ENCODE measurements at places on chromosomes 1 and 21. TPM values are rescaled to one million over a fixed set of nuclear protein-coding genes. Genes with fewer than 3 reads are reported as not detected.

GRCh38 chr1:31663622-31664452 is 19.2 kb upstream of the PEF1 start:
- no peak overlapping the region for H3K4me3 ChIP-seq
- no peak overlapping the region for H3K27ac ChIP-seq
- no peaks in the 10 kb centered on the region for H3K27me3 ChIP-seq

DNA sequence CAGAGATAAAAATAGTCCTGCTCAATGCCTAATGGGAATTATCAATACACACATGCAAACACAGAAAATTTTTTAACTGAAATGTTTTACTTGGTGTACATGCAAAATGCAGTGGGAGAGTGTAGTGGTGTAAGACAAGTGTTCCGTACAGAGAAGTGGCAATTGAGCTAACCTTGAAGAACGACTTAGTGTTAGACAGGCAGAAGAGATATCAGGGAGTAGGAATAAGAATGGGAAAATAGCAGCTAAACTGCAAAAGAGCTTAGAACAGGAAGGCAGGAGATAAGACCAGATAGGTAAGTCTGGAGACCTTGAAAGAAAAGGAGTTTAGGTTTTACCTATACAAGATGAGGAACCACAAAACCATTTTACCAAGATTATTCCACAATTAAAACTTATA is 9.0 kb downstream of the USP24 start:
- H3K27ac ChIP-seq: no peak overlapping the region
- peaks cover 4% of the 10 kb centered on the region for H3K4me1 ChIP-seq
- no peaks in the 10 kb centered on the region for H3K36me3 ChIP-seq
- no peak overlapping the region for H3K4me3 ChIP-seq
- no peak for DNase-seq
- no peaks in the 10 kb centered on the region for H3K27me3 ChIP-seq

GRCh38 chr1:208040821-208041297 is 129.9 kb upstream of the CD34 start:
- H3K4me3 ChIP-seq: no peak overlapping the region
- H3K27ac ChIP-seq: no peak overlapping the region
- H3K4me1 ChIP-seq: no peaks in the 10 kb centered on the region
- peaks cover 5% of the 10 kb centered on the region for H3K36me3 ChIP-seq

DNA sequence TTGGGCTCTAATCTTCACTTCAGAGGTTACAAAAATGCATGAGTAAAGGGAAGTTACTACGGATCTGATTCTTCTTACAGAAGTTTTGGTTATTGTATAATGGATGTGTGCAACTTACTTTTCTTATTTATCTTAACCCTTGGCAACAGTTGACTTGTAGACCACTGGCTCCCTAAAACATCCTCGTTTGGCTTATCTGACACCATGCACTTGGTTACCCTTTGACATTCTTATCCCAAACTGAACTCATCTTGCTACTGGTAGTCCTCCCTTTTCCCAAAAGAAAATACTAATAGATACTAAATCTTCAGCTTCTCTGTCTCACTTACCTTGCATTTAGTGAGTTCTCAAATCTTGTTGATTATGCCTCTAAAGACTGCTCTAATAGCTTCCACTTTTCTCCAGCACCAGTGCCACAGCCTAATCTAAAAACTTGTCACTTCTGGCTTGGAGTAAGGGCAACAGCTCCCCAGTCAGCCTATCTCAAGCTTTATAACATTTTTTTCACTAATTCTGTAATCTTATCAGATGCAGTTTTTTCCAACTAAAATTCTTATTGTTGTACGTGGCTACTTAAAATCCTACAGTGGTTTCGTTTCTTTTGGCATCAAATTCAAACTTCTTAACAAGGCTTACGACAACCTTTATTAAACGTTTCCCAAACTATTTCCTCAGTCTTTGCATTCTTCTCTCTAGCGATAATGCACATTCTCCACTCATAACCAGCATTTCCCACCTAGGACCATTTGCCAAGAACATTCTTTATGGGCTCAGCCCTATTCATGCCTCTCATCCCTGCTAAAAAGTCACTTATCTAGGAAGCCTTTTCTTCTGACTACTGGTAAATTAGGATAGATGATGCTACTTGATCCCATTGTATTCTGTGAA is 204.2 kb downstream of the KCNT2 start:
- H3K27me3 ChIP-seq: no peaks in the 10 kb centered on the region
- no peak for DNase-seq
- no peak overlapping the region for H3K27ac ChIP-seq
- H3K4me1 ChIP-seq: no peaks in the 10 kb centered on the region
- no peaks in the 10 kb centered on the region for H3K36me3 ChIP-seq

DNA sequence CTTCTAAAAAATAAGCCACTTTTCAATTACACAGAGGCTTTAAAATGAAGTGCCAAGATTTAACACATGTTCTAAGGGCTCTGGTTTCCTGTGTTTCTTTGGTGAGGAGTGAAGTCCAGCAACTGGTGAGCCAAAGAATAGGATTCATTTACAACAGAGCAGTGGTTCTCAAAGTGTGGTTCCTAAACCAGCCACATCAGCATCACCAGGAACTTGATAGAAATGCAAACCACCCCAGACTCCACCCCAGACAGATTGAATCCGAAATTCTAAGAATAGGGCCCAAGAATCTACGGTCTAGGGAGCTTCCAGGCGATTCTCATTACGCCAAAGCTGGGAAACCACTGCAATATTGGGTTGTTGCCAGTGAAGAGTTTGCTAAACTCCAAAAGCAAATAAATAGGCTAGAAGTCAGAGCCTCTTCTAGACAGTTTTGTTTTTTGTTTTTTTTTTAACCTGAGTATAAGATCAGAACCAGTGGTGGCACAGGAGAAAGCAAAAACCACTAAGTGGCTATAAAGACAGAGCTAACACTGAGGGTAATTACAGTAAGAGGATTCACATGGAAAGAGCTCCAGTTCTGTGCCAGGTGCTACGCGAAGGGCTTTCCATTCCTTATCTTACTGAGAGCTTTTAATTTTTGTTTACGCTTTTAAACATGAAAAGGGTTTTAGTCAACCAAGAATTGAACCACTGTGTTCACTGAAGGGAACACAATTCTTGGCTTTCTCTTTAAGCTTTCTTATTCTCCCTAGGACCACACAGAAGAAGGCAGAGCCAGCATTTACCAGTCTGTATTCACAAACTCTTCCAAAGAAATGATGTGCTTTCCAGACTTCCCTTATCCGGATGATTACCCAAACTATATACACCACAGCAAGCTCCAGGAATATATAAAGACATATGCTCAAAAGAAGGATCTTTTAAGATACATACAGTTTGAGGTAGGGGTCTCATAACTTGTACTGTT is 42.4 kb upstream of the FMO2 start:
- H3K27me3 ChIP-seq: no peaks in the 10 kb centered on the region
- H3K36me3 ChIP-seq: no peaks in the 10 kb centered on the region
- H3K4me3 ChIP-seq: no peak overlapping the region
- H3K27ac ChIP-seq: no peak overlapping the region
- no peaks in the 10 kb centered on the region for H3K4me1 ChIP-seq

The CLDN14 gene
- not detected for total RNA-seq

DNA sequence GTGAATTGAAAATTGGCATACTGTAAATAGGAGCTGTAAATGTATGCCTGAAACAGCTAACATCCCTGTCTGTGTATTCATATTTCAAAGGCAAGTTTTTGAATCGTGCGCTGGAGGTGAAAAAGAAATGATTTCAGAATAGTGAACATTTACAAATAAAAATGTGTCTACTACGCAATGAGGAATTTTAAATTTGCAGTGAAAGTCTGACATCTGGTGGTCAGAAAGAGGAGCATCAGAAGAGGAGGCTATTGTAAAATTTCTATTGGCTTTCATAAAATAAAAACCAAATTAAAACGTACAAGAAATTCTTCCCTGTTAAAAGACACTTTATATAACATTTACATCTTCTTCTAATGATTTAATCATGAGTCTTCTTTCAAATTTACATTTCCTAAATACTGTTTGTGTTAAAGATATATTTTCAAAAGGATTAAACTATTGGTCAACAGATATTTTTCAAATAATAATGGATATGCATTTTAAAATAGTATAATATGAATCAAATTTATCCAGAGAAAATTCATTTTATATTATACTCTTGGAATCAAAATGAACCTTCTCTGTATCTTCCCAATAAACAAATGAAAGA is 113.7 kb upstream of the RRP15 start:
- no peaks in the 10 kb centered on the region for H3K4me1 ChIP-seq
- no peak overlapping the region for H3K4me3 ChIP-seq
- peaks cover 3% of the 10 kb centered on the region for H3K27me3 ChIP-seq

DNA sequence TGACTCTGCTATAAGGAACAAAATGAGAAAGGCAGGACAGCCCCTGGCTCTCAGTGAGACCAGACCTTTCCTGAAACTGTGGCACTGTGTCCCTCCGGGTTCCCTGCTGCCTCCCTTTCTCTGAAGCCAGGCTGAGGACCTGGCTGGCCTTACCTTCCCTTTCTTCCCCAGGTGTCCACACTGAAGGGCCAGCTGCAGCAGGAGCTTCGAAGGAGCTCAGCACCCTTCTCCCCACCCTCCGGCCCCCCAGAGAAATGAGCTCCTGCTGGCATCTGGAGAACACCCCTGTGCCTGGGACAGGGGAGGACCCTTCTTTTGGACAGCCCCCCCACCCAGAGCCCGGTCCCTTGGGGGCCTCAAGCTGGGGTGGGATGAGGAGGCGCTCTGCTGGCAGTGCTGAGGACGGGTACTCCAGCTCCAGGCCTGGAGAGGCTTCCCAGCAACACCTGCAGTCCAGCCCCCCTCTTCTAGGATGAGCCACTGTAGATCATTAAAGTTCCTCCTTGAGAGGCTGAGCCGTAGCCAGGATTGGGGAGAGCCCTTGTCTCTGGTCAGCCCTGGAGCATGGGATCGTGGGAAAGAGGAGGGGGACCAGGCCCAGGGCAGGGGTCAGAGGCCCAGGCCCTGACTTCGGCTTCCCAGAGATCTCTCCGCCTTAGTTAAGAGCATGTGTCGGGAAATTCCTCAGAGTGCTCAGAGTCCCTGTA is 8.1 kb downstream of the MFAP2 start:
- no peak overlapping the region for H3K4me3 ChIP-seq
- H3K36me3 ChIP-seq: no peaks in the 10 kb centered on the region
- DNase-seq: no peak

DNA sequence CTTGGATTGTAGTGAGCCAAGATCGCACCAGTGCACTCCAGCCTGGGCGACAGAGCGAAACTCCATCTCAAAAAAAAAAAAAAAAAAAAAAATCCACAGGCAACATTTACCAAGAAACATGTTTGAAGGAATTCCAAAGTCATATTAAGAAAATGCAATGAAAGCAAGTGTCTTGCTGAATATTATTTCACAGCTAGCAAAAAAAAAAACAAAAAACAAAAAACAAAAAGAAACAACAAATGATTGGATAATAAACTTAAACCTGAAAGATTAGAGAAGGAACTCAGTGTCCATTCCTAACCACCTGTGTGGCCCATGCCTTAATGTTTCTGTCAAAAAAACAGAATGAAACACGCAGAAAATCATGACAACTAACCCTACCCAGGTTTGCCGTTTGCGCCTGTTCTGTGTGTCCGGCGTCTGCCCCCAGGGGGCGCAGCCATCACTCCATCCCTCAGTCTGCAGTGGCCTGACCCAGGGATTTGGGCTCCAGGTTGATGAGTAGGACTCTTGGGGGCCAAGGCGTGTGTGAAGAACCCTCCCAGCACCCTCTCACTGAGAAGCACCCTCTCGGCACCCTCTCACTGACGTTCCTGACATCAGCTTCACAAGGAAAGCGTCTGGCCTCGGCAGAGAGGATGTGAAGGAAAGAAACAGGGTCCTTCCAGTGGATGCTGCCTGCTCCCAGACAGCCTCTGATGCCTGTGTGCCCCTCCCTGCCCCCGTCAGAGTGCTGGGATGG is 19.2 kb upstream of the PTTG1IP start:
- H3K4me1 ChIP-seq: peaks cover 4% of the 10 kb centered on the region
- no peak overlapping the region for H3K4me3 ChIP-seq
- no peaks in the 10 kb centered on the region for H3K36me3 ChIP-seq
- H3K27ac ChIP-seq: no peak overlapping the region
- DNase-seq: peak; percentile 69

DNA sequence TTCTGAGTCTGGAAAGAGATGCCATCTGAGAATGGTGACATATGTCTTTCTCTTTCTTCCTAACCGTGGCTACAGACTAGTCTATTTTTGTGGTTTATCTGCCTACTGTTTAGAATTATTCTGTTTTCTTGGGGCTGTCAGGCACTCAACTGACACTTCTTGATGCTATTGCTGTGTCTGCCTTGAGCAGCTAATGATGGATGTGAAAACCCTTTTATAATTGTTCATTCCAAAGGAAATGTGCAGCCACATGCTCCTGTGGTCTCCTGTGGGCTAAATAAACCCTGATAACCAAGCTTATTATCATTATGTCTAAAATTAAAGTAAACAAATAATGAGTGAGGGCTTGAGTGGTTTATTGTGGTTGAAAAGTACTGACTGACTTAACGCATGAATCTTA is 52.7 kb upstream of the CXADR start:
- H3K4me1 ChIP-seq: no peaks in the 10 kb centered on the region
- no peaks in the 10 kb centered on the region for H3K27me3 ChIP-seq
- H3K4me3 ChIP-seq: no peak overlapping the region
- no peak overlapping the region for H3K27ac ChIP-seq

DNA sequence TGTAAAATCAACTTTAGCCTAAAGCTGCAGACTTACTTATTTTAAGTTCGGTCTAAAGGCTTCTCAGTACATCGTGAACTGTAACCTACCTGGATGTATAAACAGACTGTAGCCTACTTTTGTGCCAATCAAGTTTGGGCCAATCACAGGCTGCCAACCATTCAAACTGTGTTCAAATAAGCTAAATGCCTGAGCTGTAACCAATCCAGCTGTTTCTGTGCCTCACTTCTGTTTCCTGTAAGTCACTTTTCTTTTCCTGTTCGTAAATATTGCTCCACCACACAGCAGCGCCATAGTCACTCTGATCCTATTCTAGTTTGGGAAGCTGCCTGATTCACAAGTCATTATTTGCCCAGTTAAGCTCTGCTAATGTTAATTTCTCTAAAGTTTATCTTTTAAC is 37.5 kb upstream of the SLAMF9 start:
- no peak overlapping the region for H3K4me3 ChIP-seq
- no peaks in the 10 kb centered on the region for H3K4me1 ChIP-seq
- no peaks in the 10 kb centered on the region for H3K27me3 ChIP-seq
- H3K27ac ChIP-seq: no peak overlapping the region
- DNase-seq: no peak
- H3K36me3 ChIP-seq: no peaks in the 10 kb centered on the region

Measured in colonic mucosa (tissue), 4 donors.